ENCODE measurements at places on chromosomes 2 and 18.
A peak's percentile ranks its signal among the peaks of the same experiment; 100 is the strongest.

DNA sequence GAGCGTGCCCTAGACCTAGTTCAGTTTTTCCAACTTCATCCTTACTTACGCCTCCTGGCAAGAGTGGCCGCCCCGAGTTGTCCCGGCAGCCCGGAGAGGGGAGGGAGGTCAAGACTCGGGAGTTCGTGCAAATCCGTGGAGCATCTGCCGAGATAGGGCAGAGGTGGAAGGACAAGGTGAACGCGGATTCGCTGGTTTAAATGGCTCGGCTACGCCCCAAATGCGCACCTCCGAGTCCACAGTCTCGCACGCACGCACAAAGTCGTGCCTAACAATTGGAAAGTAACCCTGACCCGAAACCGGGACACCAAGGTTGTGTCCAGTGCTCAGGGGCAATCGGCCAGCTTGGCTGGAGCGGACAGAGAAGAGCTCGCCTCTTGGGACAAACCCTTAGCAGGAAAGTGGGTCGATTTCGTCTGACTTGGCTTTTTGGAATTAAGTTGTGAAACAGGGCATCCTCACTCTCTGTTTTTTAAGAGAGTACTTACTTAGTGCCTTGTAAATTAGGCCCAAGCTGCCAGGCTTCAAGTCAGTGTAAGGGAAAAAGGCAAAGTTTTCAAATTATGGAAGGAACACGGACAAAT, 726 bp upstream of the SS18 start:
- peak; percentile 76 for ATAC-seq

DNA sequence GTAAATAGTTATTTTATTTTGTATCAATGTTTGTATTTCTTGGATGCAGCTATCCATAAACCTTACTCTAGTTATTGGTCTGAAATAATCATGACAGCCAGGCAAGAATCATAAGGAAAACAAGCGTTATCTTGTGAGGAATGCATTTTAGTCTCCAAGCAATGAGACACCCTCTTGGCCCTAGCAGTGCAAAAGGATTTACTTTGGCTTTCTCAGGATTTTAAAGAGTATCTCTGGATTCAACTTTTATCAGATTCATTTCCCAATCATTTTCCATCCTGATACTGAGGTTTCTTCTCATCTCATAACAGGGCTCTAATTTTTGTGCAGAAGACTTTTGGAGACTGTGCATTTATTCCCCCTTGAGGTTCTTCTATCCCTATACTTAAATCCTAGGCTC, 480.8 kb downstream of the TMX3 start:
- ATAC-seq = no peak

- ATAC-seq = no peak
These were observed 18.3 kb downstream of the RNF138 start for GRCh38 chr18:32110005-32110404.

GRCh38 chr18:6021306-6022073, 126.2 kb upstream of the TMEM200C start:
- ATAC-seq = no peak

DNA sequence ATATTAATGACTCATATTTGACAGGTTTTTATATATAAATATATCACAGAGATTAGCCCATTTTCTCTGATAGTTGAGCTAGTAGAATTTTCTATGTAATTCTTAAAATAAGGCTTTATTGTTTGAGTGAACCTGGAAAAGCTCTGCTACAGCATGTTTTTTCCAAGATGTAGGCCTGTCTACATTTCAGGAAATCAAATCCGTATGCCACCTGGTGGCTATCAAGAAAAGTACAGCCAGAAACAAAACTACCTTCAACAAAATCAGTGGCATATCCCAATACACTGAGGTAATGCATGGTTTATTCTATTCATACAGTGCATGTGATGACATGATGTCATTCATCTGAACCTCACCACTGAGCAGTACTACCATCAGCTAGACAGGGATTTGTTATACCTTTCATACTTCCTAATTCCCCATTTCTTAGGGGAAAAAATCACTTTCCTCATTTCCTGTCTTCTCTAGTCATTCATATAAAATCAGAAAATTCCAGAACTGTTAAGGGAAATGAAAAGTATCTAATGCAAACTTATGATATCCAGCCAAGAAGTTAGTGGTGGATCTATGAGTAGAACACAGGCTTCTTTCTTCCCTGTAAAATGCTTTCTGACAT, 310.4 kb upstream of the SYT4 start:
- ATAC-seq = peak; percentile 90

- ATAC-seq = no peak
These were observed 620.3 kb upstream of the POU3F3 start for GRCh38 chr2:104233591-104233990.

GRCh38 chr2:64288321-64289193, 144.3 kb upstream of the PELI1 start:
- ATAC-seq = no peak

DNA sequence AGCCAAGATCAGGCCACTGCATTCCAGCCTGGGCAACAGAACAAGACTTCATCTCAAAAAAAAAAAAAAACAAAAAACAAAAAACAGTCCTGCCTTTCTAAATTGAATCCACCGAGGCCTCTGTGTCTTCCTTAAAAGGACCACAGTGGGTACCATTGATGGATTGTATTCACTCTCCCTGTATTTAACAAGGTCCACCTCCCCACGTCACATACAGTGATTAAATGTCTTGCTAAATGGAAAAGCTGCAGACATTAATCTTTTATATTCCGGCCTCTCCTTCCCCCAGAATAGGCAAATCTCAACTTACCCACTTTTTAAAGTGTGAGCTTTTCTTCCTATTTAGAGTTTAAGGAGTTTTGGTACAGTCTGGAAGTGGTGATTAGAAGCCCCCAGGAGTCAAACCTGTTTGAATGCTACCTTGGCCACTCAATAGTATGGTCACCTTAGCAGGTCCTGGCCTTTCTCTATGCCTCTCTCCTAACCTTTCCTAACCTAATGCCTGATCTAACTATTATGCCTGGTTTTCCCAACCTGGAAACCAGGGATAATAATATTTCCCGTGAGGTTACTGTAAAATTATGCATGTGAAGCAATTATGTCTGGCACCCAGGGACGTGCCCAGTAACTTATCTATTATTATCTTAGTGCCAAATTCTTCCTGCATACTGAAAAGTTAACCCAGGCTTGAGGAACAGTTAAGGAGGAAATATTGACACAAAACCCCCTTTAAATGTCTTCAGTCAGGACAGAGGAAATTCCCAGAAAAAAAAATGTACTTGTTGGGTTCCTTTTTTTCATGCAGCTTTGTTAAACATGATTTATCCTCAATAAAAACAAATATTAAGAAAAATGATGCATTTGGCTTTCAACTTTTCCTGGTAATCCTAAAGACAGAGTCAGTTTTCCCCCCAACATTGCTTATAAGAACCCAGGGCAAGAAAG, 3.1 kb downstream of the NFE2L2 start:
- no peak for ATAC-seq

DNA sequence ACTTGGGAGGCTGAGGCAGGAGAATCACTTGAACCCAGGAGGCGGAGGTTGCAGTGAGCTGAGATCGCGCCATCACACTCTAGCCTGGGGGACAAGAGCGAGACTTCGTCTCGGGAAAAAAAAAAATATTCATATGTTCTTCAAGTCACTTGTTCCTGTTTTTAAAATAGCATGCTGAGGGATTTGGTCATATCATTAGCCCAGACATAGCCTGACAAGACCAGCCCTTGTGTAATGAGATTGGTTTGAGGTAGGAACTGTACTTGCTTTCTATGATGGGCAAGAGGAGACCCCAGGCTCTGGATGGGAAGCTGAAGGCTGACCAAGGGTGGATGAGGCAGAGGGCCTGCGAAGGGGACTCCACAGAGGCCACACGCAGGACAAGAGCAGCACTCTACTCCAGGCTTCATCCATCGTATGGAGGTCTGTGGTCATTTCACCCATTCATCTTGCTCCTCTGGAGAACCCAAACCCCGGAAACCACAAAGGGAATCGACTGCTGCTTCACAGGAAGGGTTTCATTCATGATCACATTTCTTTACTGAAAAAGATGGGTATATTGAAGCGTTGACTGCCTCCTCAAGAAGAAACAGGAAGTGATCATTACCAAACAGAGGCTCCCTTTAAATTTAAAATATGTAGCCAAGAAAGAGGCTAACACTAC, 87.1 kb upstream of the ZNF397 start:
- ATAC-seq = no peak

GRCh38 chr2:11250400-11251196, 93.8 kb downstream of the ROCK2 start:
- ATAC-seq = peak; percentile 34

GRCh38 chr2:101329026-101329425, 20.5 kb upstream of the RNF149 start:
- ATAC-seq = no peak

DNA sequence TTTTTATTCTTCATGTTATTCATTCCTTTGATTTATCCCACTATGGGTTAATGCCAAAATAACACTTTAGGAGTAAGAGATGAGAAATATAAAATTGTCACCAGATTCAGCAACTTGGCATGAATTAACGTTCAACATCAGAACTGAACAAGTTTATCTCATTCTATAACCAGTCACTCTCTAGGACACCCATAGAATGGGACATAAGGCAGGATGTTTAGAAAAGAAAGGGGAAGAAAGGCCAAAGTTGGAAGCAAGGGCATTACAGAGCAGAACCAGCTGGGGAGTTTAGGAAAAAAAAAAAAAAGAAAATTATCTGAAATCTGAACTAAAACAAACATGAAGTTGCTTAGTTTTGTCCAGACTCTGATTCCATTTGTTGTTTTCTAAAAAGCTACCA, 211.0 kb downstream of the PMAIP1 start:
- ATAC-seq = no peak

GRCh38 chr2:146143971-146144370, 1624.1 kb upstream of the ZEB2 start:
- no peak for ATAC-seq

GRCh38 chr2:186009341-186009740, 270.7 kb downstream of the FSIP2 start:
- ATAC-seq = no peak

GRCh38 chr18:58225101-58225500, 181.1 kb downstream of the NEDD4L start:
- no peak for ATAC-seq

DNA sequence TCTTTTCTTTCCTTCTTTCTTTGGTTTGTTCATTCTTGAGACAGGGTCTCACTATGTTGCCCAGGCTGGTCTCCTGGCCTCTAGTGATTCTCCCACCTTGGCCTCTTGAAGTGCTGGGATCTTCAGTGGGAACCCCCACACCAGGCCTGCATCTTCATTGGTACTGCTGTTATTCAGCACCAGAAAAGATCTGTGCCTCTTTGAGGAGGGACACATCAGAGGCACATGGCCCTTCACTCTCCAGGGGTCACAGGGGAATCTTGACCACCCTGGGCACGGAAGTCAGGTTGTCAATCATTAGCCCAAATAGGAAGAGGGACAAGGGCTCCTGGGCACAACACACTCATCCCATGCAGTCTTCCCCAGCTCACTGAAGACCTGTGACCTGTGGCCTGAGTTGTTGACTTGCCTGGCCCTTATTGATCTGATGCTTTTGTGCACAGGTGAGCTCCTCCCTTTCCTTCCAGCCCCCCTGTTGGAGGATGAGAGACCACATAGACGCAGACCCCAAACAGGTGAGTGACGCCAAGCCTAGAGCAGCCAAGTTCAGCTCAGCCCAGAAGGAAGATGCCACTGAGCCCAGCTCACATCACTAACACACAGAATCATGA, 33.0 kb upstream of the ODC1 start:
- no peak for ATAC-seq

- ATAC-seq = peak; percentile 59
These were observed 75.5 kb downstream of the SLC39A10 start for GRCh38 chr2:195732574-195732973.

GRCh38 chr2:128195435-128195984, 104.5 kb downstream of the UGGT1 start:
- no peak for ATAC-seq

GRCh38 chr2:216736326-216736725, 41.0 kb upstream of the IGFBP5 start:
- ATAC-seq = no peak

DNA sequence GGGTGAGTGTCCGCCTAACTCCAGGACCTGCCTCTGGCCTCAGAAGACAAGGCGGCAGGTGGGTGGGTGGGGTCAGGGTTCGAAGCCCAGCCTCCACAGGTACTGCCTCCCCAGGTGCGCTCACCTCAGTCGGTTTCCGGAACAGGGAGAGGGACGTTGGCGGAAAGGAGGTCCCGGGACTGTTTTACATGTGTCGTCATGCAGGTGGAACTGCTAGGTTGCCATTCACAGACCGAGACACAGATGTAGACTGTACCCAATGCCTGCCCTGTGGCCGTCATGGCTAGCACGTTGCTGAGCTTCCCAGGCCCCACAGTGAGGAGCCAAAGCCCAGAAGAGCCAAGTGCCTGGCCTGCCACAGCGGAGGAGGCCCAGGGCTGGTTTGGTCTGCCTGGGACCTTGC, 284.0 kb upstream of the HS6ST1 start:
- no peak for ATAC-seq

DNA sequence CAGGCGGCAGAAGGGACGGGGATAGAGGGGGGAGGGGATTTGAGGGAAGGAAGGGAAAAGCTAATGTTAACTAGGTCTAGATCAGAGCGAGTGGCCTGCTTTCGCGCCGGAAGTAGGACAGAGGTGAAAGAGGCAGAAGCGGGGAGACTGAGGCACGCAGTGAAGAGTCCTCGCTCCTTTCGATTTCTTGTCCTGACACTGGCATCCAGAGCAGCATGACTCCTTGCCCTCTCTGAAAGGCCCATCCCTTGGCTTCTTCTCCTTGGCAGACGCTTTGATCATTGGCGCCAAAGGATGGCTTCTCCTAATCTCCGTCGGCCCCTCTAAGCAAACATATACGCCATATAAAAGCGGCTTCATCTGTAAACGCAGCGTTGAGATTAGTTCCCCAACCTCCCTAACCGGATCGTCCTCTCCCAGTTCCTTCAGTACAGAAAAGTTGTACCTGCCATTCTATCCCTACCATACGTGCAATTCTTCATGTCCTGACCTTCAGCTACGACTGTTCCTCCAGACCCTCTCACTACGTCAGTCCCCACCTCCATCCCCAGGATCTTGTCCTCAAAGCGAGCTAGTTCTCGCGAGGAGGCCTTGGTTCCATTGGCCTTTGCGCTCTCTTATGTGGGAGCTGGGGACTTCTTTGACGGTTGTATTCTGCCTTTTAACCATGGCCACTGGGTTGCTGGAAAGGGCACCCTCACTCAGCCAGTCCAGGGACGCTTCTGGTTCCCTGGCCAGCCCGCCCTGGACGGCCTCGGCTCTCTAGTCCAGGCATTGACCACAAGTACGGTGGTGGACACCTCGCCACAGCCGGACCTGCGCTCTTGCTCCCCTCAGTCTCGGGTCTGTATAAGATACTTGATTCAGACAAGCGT, 857 bp upstream of the NEUROD1 start:
- no peak for ATAC-seq

All from SK-N-SH treated with all-trans-retinoic acid at 6 μM for 48 hours (cell line).